GM12878 (cell line): ENCODE measurements at places on chromosomes 1 and 21.
A peak's percentile ranks its signal among the peaks of the same experiment; 100 is the strongest.

DNA sequence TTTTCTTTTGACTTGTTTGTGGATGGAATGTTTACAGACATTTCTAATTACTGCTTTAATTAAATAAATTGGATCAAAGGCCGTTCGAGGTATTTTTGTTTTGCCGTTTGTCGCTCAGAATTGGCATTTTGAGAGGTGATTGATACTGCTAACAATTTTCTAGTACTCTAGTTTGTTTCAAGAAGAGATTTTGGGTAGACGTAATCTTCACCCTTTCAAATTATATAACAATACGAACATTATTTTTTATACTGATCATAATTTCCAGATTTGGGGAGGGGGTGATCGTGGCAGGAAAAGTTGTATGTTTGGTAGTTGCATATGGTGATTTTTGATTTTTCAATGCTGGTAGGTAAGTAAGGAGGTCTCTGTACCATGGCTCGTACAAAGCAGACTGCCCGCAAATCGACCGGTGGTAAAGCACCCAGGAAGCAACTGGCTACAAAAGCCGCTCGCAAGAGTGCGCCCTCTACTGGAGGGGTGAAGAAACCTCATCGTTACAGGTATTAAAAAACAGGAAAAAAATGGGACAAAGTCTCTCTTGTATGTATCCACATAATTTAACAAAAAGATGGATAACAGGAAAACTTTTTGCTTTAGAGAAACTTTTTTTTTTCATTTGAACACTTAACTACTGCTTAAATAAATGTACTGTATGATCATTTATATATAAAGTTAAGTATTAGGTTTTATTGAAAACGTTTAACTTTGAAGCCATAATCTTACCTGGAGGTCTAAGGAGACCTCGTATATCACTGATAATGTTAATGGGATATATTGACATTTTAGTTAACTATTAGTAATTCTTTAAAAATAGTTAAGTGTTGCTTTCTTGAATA is 1.7 kb downstream of the H3-3A start:
- DNase-seq: no peak

DNA sequence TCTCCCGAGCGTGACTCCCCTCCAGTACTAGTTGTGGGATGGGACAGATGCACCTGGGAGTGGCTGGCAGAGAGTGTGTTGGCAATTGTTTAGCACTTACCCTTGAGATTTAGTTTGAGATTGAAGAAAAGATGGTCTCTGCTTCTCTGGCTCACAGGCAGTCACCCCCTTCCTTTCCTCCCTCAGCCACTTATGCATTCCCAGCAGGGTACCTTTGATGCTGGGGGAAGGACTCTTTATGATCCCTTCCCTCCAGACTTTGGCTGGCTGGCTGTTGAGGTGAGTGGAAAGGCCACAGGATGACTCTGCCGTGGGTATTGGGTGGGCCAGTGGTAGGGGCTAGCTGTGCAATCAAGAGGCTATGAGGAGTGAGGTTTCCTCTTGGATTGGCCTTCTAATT is 236.8 kb downstream of the CAMTA1 start:
- DNase-seq: no peak

- no peak for DNase-seq
Measured at GRCh38 chr1:177902266-177902665, 67.6 kb downstream of the SEC16B start.

DNA sequence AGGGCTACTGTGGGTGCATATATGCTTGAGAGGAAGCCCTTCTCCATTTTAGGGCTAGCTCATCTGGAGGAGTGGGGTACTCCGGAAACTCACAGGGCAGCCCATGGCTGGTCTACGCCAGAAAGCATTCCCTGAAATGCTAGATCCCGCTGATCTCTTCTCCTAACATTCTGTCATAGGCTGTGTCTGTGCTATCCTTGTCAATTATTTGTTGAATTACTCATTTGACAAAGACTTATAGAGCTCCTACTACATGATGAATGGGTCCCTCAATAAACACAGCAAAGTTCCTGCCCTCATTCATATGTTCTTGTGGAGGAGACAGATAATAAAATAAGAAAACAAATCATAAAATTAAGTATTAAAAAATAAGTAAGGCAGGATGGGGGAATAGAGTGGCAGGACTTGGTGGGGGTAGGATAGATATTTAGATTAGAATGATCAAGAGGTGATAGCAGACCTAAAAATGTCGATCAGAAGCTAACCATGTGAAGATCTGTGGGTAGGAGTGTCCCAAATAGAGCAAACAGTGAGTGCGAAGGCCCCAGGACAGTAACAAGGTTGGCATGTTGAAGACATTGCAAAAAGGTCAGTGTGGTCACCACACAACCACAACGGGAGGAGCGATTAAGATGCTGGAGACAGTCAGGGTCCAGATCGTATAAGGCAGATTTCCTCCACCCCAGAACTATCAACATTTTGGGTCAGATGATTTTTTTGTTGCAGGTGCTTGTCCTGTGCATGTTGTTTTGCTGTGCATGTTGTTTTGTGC is 13.2 kb downstream of the NGF start:
- no peak for DNase-seq

GRCh38 chr1:156692925-156693847 is 12.2 kb downstream of the CRABP2 start:
- no peak for DNase-seq

GRCh38 chr1:31295874-31296485 is 608 bp downstream of the SNRNP40 start:
- no peak for DNase-seq

GRCh38 chr1:10105484-10105883 is 72.7 kb downstream of the UBE4B start:
- no peak for DNase-seq

GRCh38 chr1:241702442-241703373 is 50.6 kb downstream of the WDR64 start:
- no peak for DNase-seq

DNA sequence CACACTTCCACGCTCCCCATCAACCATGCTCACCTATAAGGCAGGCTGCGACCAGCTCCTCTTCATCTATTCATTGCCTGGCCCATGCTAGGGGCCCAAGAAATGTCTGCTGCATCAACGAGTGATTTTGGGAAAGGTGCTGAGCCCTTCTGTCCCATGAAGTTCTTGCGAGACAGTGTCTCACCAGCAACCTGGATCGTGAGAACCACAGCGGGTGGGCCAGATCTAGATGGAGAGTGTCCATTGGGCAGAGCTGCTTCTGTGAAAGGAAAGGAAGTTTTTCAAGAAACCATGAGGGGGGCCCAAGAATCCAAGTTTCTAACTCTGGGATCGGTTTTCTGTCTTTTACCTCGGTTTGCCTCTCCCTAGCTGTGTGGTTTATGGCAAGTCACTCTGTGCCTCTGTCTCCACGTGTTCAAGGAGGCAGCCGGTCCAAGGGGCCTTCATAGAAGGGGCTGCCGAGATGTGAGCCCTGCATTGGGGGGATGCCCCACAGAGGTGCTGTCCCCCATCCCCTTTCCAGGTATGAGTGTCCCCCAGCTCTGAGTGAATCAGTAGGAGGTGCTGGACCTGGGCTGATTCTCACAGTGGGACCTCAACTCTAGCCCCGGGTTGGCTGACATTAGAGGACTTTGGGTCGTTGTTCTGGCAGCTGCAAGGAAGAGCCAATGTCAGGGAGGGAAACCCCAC is 8.3 kb upstream of the PADI1 start:
- no peak for DNase-seq

GRCh38 chr1:213049232-213049631 is 1.8 kb upstream of the RPS6KC1 start:
- DNase-seq: no peak

GRCh38 chr1:29382851-29383745 is 146.8 kb downstream of the PTPRU start:
- DNase-seq: no peak

GRCh38 chr1:227998374-227999055 is 8.3 kb upstream of the WNT3A start:
- no peak for DNase-seq

- DNase-seq: no peak
Measured at GRCh38 chr1:205229916-205230700, 2.4 kb downstream of the TMCC2 start.

GRCh38 chr21:39136711-39137110 is 46.5 kb downstream of the PSMG1 start:
- DNase-seq: no peak

DNA sequence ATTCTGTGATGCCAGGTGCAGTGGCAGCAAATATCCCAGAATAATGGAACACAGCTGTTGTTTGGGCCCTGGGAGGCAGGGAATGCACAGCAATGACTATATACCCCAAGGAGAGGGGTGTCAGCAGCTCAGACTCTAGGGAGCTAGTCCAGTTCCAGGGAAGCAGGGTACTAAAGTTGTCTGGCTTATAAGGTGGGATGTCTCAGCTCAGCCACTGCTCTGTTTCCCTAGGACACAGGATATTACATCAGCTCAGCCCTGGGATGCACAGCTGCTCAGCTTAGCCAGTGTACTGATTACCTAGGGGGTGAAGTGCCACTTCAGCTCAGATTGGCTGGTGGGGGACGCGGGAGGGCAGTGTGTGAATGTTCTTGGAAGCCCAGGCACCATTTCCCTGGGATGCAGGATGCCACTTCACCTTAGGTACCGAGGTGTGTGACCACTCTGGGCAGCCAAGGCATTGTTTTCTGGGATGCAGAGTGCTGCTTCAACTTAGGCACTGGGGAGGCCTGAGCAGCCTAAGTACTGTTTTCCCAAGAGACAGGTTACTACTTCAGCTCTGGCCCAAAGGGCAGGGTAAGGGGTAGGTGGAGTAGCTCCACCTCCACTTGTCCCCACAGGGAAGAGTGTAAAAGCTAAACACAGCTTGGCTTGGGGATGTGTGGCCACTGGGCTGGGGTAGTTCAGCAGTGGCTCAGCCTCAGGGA is 59.4 kb downstream of the DIPK1A start:
- DNase-seq: no peak

DNA sequence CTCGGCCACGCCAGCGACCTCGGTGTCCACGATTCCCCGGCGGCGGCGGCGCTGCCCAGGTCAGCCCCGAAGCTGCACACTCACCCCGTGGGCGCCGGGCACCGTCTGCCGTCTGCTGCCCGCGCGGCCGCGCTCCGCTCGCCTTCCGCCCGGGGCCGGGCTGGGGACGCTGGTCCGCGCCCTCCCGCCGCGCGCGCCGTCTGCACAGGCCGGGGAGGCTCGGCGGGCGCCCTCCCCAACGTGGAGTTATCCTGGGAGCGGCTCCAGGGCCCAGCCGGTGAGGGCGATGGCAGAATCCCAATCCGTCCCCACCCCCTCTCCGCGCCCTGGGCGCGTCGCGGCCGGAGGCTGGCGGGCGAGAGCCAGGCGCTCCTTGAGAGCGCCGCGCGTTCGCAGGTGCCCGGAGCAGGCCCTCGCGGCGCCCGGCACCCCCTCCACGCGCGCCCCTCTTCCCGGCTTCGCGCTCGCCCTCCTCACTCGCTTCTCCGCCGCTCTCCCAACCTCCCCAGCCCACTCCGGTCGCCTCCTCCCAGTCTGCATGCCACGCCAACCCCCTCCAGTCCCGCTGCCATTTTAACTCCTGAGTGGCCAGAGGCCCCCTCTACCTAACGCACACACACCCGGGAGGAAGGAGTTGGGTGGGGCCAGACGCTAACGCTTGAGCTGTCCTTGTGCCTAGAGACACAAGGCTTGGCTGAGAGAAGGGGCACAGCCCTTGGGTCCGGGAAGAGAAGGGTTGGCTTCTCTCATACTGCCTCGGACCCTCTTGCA is at the start of gene LRRN2:
LRRN2 (minus strand) TSS at position 503 of the 771 bp plus-strand sequence. CDS start 65,746 bp downstream, outside the sequence.
- no peak for DNase-seq

- no peak for DNase-seq
Measured at GRCh38 chr1:59541891-59542290, 245.0 kb downstream of the FGGY start.

DNA sequence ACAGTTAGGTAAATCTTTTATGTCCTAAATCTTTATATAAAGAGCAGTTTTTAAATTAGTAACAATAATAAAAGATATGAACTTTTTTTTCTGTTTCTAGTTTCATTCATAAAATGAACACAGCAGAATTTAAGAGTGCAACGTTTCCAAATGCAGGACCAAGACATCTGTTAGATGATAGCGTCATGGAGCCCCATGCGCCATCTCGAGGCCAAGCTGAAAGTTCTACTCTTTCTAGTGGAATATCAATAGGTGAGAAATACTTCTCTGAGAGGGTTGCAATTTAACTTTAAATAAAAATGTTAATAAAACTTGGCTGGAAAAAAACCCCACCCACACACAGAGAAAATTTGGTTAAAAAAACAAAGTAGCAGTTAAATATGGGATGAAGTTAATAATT is 15.0 kb upstream of the ANGPTL1 start:
- no peak for DNase-seq

GRCh38 chr1:91697416-91697815 is 188.5 kb downstream of the TGFBR3 start:
- peak; percentile 24 for DNase-seq

GRCh38 chr1:205990226-205990625 is 13.0 kb downstream of the RAB7B start:
- DNase-seq: no peak

DNA sequence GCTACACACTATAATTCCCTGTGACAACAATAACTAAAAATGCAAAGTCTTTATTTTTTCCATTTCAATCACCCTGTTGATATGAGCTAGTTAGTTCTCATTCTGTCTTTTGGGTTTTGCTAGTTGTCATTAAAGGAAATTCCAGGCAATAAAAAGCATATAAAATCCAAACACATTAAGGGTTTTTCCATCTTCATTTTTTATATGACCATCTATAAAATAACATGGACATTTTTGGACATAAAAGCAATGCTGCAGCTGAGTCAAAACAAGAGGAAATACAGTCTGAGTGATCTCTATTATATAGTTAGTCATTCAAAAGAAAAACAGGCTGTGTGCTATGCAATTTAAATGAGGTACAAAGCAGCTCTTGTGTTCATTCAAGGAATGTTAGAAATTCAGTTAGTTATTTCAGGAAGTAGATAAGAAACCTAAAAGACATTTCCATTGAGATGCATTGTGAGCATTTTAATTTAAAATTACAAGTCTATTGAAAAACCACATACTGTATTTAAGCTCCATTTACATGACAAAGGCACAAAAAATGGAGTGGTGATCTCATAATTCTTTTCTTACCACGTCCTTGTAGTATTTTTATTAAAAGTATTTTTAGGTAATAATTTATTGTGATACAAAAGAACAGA is 67.3 kb upstream of the BCL10 start:
- no peak for DNase-seq

DNA sequence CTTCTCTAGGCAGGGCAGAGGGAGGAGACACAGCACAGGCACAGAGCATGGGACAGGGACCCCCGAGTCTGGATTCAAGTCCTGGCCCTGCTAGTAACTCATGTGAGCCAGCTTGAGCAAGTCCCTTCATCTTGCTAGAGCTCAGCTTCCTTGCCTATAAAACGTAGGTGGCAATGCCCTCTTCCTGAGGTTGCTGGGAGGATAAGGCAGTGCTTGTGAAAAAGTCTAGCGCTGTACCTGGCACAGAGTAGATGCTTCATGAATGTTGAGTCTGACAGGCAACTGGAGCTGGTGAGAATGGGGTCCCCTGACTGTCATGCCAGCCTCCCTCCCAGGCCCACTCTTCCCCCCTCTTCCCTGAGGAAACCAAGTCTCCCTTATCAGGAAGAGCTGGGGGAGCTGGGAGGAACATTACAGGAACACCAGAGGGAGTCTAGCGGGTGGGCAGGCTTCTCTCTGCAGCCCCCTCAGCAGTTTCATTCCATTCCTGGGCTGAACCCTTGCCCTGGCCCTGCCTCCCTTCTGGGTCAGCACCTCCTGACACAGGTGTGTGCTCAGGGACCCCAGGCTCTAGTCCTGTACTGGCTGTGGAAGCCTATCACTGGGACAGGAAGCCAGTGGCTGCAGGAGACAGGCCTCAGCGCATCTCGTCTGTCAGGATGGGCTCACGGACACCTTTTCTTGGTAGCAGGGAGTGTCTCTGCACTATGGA is 9.9 kb downstream of the CHRNB2 start:
- DNase-seq: no peak

GRCh38 chr1:108096089-108096488 is 104.1 kb downstream of the SLC25A24 start:
- no peak for DNase-seq

- DNase-seq: no peak
Measured at GRCh38 chr1:181314959-181315358, 168.4 kb upstream of the CACNA1E start.
